ENCODE measurements at places on chromosomes 16 and 17.

DNA sequence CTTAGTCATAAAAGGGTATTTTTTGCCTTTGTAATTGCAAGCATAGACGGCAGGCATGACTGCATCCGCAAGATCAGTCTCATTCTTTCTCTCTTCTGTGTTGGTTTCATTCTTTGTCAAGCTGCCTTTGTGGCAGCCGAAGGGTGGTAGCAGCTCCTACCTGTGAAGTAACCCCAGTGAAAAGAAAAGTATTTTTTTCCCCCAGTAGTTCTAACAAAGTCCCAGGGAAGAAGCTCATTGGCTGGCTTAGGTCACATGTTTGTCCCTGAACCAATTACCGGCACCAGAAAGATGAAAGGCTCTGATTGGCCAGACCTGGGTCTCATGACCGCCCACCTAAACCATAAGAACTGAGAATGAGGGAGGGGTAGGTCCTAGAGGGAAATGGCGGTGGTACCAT, 110.7 kb downstream of the RAP1GAP2 start:
- no peak for DNase-seq

GRCh38 chr16:28830531-28830930, 7.7 kb downstream of the ATXN2L start:
- no peak for DNase-seq

DNA sequence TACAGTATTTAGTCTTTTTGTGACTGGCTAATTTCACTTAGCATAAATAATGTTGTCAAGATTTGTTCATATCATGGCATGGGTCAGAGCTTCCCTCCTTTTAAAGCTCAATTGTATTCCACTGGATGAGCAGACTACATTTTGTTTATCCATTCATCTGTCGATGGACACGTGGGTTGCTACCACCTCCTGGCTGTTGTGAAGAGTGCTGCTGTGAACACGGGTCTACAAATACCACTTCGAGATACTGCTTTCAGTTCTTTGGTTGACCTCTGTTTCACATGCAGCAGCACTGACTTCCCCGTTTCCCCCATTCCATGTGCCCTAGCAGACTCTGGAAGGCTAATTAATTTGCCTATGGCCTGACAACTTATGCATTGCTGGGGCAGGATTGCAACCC, 285.4 kb downstream of the SHISA9 start:
- DNase-seq, result no peak

GRCh38 chr17:2391597-2392251, 9.1 kb downstream of the MNT start:
- DNase-seq, result no peak

DNA sequence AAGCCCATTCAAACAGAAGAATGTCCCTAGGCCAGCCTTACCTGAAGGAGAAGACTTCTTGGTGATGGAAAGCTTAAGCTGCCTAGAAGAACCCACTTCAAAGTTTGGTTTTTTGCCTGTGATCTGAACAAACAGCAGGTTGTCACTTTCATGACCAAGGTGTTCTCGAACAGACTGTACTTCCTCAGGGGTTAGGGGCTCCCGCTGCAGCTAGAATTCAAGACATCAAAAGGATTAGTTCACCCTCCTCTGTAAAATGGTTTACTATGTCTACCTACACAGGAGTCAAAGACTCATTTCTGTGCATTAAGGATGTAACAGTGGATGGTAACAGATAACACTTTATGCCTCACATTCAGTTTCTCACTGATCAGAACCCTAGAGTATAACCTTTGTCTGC, 13.2 kb downstream of the CIAPIN1 start:
- no peak for DNase-seq

- no peak for DNase-seq
Measured at GRCh38 chr16:8572919-8573724, 17.2 kb downstream of the TMEM114 start.
